ENCODE measurements at places on chromosomes 5 and 9.

DNA sequence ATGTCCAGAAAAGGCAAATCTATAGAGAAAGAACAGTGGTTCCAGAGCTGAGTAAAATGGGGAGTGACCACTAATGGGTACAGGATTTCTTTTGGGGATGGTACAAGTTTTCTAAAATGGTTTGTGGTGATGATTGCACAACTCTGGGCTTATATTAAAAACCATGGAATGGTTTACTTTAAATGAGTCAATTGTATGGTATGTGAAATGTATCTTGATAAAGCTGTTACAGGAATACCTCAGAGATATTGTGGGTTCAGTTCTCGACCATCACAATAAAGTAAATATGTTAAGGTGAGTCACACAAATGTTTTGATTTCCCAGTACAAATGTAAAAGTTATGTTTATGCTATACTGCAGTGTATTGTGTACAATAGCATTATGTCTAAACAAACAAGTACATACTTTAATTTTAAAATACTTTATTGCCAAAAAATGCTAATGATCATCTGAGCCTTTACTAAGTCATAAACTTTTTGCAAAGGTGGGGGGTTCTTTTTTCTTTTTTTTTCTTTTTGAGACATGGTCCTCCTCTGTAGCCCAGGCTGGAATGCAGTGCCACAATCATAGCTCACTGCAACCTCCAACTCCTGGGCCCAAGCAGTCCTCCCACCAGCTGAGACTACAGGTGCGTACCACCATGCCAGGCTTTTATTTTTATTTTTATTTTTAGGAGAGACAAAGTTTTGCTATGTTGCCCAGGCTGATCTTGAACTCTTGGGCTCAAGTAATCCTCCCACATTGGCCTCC is 65.9 kb downstream of the SHOC1 start:
- no peak for DNase-seq

GRCh38 chr5:148290271-148291195 is 21.7 kb upstream of the SPINK7 start:
- DNase-seq: no peak

DNA sequence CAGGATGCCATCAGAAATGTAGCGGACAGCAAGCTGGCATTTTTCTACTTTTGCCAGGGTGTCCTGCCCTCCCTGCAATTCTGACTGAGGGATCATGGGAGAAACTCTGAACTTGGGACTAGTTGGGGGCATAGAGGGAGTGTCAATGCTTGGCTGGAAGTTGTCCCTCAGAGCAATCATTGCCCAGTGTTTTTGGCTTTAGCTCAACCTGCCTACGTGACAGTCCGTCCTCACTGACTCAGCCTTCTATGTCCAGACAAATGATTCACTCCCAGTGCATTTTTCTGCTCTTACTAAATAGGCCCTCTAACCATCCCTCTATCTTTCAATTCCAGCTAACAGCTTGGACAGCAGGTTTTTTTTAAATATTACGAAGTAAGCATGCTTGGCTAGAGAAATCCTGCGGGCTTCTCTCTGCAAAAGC is 627.4 kb downstream of the TLR4 start:
- no peak for DNase-seq

DNA sequence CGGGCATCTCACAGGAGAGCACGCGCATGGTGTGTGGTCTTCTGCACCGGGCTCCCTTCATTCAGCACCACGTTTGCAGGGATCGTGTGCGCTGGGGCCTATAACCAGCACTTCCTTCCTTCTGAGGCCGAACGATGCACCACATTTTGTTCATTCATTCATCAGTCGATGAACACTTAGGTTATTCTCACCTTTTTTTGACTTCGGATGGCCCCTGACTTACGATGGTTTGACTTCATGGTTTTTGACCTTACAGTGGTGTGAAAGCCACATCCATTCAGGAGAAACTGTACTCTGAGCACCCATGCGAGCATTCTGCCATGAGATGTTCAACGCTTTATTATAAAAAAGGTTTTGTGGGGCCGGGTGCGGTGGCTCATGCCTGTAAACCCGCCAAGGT is 27.5 kb downstream of the TSPAN17 start:
- DNase-seq: no peak

GRCh38 chr9:101458963-101459631 is 23.5 kb upstream of the ALDOB start:
- no peak for DNase-seq

DNA sequence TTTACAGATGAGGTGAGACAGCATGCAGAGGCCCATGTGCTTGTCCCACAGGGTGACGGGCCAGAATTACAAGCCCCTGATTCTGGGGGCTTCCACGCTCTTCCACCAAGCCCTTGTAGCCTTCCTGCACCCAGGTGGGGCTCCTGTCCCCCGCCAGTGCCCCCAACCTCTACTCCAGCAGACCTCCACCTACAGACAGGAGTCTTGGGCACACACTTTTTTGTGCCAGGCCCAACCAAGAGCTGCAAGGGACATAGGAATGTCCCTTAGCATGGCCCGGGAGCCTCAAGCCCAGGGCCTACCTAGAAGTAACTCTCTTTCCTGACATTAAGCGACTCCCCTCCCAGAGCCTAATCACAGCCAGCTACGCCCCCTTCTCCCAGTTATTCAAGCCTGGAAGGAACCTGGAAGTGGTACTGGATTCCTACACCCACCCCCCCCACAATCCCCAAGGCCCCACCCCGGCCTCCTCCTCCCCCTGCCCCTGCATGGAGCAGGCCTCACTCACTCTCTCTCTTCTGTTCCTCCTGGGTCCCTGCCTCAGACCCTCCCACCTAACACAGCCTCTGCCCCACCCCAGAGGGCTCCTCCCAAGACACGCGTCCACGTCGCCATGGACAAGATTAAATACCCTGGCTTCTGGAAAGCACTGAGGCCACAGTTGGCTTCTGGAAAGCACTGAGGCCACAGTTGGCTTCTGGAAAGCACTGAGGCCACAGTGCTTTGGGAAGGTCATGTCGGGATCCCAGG is 30.5 kb downstream of the ADAMTS2 start:
- DNase-seq: no peak

DNA sequence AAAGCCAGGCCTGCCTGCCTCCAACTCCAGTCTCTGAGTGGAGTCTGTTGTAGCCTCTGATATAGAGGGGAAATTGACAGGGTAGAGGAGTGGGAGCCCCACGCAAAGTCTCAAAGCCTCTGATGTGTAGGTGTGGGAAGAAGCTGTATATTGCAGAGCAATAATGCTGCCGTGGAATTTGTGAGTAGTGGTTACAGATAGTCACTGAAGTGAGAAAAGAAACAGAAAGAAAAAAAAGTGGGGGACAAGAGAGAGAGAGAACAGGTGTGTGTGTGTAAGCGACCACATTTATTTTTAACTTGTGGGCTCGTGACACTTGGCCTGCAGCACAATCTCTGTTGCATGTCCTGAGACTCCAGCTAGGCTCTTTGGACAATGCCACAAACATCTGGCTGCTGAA is 227.8 kb downstream of the NSG2 start:
- DNase-seq: no peak

DNA sequence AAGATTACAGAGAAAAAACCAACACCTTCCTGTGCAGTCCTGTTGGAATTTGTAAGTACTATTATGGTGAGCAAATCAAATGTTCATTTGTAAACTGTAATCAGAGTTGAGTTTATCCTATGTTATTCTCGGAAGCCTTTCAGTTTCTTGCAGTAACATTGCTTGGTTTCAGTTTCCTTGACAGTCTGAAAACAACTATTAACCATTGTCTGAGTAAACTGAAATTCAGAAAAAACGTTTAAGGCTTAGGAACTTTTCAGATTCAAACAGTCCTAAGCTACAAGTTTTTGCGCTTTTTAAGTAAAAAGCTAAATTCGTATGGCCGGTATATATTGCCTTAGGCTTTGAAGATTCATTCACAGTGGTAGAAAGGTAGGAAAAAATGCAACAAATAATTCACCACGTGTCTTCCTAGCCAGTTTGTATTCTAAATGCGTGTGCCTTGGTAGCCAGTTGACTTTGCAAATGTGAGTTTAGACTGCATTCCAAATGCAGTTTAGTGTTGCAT is 2.5 kb downstream of the GPBP1 start:
- DNase-seq: no peak

- no peak for DNase-seq
These were observed 232.8 kb downstream of the PDE4D start for GRCh38 chr5:59660737-59661136.

DNA sequence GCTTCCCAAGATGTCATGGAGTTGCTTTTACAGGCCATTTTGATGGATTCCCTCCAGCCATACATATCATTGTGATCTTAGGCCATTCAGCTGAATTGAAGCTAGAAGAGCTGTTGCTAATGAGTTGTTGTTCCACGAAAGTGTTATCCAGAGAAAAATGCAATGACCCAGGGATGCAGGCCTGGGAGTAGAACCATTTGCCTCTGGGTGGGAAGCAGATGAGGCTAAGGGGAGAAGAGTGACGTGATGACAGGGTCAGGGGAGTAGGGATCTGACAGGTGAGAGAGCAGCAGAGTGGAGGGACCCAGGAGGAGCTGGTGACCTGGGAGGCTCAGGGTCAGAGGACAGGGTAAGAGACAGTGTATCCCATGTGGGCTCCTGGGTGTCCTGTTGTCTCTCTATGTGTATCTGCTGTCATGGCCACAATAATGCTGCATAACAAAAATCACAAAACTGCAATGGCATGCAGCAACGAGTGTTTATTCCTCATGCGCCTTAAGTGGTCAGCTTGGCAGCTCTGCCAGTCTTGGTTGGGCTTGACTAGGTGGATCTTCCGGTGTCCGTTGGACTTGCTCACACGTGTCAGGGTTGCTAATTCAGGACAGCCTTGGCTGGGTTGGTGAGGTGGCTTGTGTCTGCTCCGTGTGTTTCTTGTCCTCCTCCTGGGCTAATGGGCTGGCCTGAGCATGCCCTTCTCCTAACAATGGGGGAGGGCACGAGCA is 90.6 kb downstream of the LIFR start:
- DNase-seq: no peak

- no peak for DNase-seq
These were observed 23.3 kb downstream of the KCNMB1 start for GRCh38 chr5:170365831-170366230.

DNA sequence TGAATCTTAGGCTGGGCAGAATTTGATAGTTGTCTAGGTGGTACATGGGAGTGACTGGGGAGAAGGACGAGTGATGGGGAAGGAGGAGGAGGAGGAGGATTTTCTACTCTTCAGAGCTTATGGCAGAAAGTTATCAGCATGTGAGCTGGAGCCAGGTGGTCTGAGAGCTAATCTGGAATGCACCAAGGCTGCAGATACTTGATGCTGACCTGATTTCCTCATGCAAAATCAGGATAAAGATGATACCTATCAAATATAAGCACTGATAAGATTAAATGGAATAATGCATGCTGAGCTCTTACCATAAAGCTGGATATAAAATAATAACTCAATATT is 250.4 kb downstream of the SEMA5A start:
- no peak for DNase-seq

DNA sequence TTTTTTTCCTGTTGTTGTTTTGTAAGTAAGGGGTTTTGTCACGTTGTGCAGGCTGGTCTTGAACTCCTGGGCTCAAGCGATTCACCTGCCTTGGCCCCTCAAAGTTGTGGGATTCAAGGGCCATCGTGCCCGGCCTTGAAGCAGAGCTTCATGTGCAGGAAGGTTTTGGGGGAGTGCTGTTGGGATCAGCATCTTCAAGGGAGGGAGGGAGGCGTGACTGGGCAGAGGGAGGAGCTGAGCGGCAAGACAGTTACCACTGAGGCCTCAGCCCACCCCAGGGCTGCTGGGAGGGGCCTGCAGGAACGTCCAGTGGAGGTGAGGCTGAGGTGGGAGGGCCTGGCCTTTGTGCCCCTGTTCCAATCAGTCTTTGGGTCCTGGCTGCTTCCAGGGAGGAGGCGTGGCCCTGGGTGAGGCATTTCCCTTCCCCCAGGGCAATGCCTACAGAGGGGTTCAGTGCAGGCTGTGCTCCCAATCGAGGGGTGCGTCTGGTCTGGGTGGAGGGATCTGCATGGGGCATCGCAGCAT is 21.4 kb downstream of the OR2V1 start:
- no peak for DNase-seq

DNA sequence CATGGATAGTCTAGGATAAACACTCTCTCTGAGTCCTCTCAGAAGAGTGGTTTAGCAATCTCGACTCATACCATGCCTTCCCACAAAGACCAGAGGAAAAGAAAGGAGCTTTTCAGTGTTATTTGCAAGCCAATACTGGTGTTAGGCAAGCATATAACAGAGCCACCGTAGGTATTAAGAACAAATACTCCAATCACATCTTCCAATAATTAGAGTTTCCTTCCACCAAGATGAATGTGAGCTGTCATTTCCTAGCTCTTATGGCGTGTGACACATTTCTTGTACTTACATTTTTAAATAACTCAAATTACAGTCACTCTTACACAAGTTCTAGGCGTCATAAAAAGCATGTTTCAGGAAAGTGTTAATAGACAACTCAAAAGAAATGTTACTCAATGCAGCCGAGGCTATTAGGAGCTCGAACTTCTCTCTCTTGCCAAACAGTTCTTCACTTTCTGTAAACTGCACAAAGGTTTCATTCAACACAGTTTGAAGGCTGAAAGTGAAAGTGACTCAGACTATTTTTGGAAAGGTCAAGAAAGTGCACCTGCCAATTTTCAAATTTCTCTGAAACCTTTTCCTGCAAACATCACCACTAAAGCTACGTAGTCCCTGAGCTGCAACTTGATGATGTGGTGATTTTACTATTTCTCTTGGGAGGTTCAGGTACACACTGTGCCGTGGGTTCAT is 153.8 kb downstream of the AUH start:
- no peak for DNase-seq

GRCh38 chr9:135033487-135033886 is 54.0 kb upstream of the OLFM1 start:
- no peak for DNase-seq

DNA sequence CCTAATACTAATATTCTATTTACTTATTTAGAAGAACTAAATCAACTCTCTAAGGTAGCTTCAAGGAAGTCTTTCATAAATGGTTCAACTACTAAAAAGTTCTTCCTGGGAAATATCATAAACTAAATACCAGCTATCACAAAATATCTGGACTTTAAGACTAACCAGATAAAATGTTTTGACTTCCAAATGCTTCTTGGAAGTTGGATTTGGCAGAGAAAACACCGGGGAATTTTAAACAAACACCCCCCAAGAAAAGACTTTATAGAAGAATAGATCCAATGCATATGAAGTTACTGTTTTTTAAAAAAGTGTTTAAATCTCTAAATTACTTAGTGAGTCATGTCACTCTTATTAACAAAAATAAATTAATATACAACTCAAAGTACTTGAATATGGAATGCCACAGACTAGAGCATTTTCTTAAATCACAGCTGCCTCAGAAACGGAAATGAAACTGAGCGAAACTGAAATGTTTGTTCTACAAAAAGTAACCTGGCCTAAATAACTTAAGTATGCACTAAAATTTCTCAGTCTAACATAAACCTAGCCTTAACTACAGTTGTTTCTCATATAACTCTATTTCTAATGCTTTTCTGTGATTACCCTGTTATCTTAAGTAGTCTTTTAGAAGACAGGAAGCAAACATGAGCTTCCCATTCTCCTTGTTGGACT is 6.8 kb downstream of the ABCA1 start:
- no peak for DNase-seq

DNA sequence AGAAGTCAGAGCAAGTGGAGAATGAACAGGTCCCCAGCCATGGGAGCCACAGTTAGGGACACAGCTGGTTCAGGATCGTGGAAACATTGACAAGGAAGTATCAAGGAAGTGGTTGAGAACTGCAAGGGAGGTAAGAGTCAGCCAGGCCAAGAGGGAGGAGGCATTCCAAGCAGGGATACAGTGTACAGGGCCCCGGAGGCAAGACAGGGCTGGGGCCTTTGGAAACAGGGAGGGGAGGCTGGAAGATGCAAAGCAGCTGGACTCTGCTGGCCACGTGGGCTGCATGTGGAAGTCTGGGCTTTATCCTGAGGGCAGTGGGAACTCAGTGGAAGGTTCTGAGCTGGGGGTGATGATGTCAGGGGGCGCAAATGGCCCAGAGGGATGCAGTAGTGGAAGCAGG is 14.2 kb downstream of the CCDC180 start:
- no peak for DNase-seq

Measured in stimulated activated CD8-positive, alpha-beta memory T cell treated with anti-CD3 and anti-CD28 coated beads, Interleukin-4, amount 100 ng/mL, for 1 hour (primary cell).